Ovary (tissue), 10 donors: ENCODE measurements at places on chromosomes 4 and X.
A peak's percentile ranks its signal among the peaks of the same experiment; 100 is the strongest.

- no peak overlapping the region for H3K4me3 ChIP-seq
- no peaks in the 10 kb centered on the region for H3K4me1 ChIP-seq
- H3K36me3 ChIP-seq, result no peaks in the 10 kb centered on the region
- DNase-seq, result no peak
- no peaks in the 10 kb centered on the region for H3K27me3 ChIP-seq
Measured at GRCh38 chr4:83767067-83767466, 231.2 kb downstream of the GPAT3 start.

- H3K36me3 ChIP-seq, result no peaks in the 10 kb centered on the region
- H3K27me3 ChIP-seq, result no peaks in the 10 kb centered on the region
- H3K27ac ChIP-seq, result no peak overlapping the region
- DNase-seq, result no peak
- no peak overlapping the region for H3K4me3 ChIP-seq
Measured at GRCh38 chr4:25502115-25502514, 125.1 kb downstream of the ANAPC4 start.

- H3K27ac ChIP-seq, result no peak overlapping the region
- H3K4me1 ChIP-seq, result no peaks in the 10 kb centered on the region
- no peaks in the 10 kb centered on the region for H3K27me3 ChIP-seq
- H3K36me3 ChIP-seq, result no peaks in the 10 kb centered on the region
Measured at GRCh38 chr4:122576261-122577188, 44.3 kb downstream of the IL21 start.

GRCh38 chrX:140274811-140275525, 229.9 kb downstream of the SOX3 start:
- no peaks in the 10 kb centered on the region for H3K36me3 ChIP-seq
- no peaks in the 10 kb centered on the region for H3K27me3 ChIP-seq
- DNase-seq, result no peak
- H3K27ac ChIP-seq, result no peak overlapping the region

DNA sequence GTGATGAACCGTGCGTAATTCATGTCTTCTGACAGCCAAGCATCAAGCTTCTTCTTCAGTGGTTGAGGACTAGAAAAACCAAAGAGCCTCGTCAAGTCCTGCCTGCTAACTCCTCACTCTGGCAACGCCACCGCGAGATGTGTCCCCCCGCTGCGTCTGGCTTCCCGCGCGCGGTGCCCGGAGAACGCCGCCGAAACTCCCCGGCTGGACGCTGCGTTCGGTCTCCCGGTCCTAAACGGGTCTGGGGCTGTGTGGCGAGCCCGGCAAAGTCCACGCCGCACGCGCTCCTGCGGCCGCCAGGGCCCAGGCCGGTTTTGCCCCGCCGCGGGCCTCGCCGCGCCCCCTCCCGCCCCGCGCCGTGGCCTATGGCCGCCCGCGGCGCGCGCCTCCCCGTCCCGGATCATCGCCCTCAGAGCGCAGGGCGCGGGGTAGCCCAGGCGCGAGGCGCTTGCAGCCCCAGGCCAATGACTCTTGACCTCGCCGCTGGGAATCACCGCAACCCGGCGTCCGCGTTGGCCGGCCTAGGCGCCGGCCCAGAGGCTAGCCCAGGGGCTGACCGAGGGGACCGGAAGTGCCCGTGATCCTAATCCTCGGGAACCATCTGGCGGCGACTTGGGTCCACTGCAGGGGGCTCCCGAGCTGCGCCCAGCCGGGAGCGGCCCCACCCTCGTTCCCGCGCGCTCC, at the start of gene AADAT:
Gene AADAT, minus strand, starts transcription at position 289 of the 684 bp plus-strand sequence. Its CDS starts 266 bp downstream, at position 23.
- H3K4me1 ChIP-seq, result peaks cover 1% of the 10 kb centered on the region
- H3K4me3 ChIP-seq, result peak within 1 kb of the TSS; percentile 59
- peak; percentile 76 for DNase-seq
- H3K27me3 ChIP-seq, result no peaks in the 10 kb centered on the region

GRCh38 chr4:95835672-95836071, 4.2 kb upstream of the PDHA2 start:
- no peaks in the 10 kb centered on the region for H3K27me3 ChIP-seq
- H3K36me3 ChIP-seq, result no peaks in the 10 kb centered on the region
- no peak for DNase-seq
- H3K4me3 ChIP-seq, result no peak overlapping the region

- H3K4me3 ChIP-seq, result no peak overlapping the region
- DNase-seq, result no peak
- no peaks in the 10 kb centered on the region for H3K27me3 ChIP-seq
Measured at GRCh38 chr4:142818476-142818875, 27.6 kb downstream of the INPP4B start.

DNA sequence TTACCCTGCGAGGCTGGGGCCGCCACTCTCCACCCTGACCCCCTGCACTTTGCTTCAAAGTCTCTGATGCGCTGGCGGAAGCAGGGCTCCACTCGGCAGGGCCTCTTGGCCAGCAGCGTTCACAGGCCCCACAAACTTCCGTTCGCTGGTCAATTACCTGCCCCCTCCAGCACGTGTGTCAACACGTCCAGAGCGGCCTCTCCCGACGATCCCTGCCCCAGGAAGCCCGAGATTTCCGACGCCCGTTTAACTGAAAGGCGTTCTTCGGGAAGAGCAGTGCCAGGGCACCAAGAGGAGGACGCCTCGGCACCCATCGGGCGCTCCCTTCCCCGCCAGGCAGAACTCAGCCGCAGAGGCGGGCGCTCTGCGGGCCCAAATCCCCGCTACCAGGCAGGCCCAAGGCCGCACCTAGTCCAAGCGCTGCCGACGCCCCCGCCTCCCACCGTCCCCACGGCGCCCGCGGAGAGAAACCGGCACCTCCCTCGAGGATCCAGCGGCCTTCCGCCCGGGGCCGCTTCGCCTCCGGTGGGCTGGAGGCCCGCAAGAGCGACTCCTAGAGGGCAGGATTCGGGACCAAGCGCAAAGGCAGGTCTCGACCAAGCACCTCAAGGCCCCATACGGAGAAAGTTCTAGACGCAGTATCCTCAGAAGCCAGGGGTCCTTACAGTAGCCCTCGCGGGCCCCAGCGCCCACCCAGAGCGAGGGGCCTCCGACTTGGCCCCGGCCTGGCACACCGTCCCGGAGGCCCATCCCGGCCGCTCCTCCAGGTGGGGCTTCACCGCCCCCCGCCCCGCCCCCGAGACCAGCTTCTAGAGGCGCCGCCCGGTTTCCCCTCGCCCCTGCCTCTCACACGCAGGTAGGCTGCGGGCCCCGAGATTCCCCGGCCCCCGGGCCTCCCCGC, 586 bp downstream of the BCAP31 start:
- H3K27me3 ChIP-seq, result no peaks in the 10 kb centered on the region
- H3K27ac ChIP-seq, result peak overlapping the region; percentile 83
- peak; percentile 55 for DNase-seq
- H3K4me1 ChIP-seq, result no peaks in the 10 kb centered on the region
- peak overlapping the region; percentile 83 for H3K4me3 ChIP-seq

GRCh38 chrX:48064261-48064660, 7.2 kb downstream of the ZNF630 start:
- H3K27ac ChIP-seq, result no peak overlapping the region
- no peak overlapping the region for H3K4me3 ChIP-seq
- DNase-seq, result no peak
- H3K36me3 ChIP-seq, result no peaks in the 10 kb centered on the region

DNA sequence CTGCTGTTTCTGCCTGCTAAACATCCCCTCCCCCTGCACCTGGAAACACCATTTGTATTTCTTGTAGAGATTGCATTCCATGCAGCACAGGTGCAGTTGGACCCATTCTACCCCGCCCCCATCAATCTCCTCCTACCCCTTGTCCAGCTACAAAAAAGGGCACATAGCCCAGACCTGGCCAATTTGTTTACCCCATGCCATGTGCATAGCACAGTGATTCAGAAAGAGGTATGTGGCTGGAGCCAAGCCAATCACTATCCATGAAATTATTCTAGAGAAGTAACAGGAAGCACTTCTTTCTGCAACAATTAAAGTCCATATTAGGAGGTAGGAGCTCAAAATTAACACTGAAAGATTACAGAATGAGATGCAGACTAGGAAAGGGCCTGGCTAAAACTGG, 20.2 kb upstream of the TMEM184C start:
- DNase-seq, result no peak
- no peaks in the 10 kb centered on the region for H3K27me3 ChIP-seq
- H3K36me3 ChIP-seq, result no peaks in the 10 kb centered on the region
- no peak overlapping the region for H3K4me3 ChIP-seq
- peaks cover 2% of the 10 kb centered on the region for H3K4me1 ChIP-seq

GRCh38 chrX:154731881-154732280, 19.0 kb downstream of the GAB3 start:
- H3K4me1 ChIP-seq, result peaks cover 4% of the 10 kb centered on the region
- DNase-seq, result no peak
- no peak overlapping the region for H3K4me3 ChIP-seq

- no peak for DNase-seq
- H3K27me3 ChIP-seq, result no peaks in the 10 kb centered on the region
- no peak overlapping the region for H3K4me3 ChIP-seq
- peaks cover 2% of the 10 kb centered on the region for H3K4me1 ChIP-seq
- H3K36me3 ChIP-seq, result no peaks in the 10 kb centered on the region
Measured at GRCh38 chr4:98661371-98662054, 3.1 kb upstream of the TSPAN5 start.

GRCh38 chrX:19776753-19777152, 110.6 kb downstream of the SH3KBP1 start:
- DNase-seq, result no peak
- H3K27ac ChIP-seq, result no peak overlapping the region
- no peaks in the 10 kb centered on the region for H3K27me3 ChIP-seq
- peaks cover 2% of the 10 kb centered on the region for H3K4me1 ChIP-seq
- no peak overlapping the region for H3K4me3 ChIP-seq
- no peaks in the 10 kb centered on the region for H3K36me3 ChIP-seq

GRCh38 chrX:45623266-45623665, 422.6 kb upstream of the DIPK2B start:
- no peak overlapping the region for H3K4me3 ChIP-seq
- no peaks in the 10 kb centered on the region for H3K36me3 ChIP-seq
- H3K4me1 ChIP-seq, result no peaks in the 10 kb centered on the region
- no peak for DNase-seq
- no peaks in the 10 kb centered on the region for H3K27me3 ChIP-seq

DNA sequence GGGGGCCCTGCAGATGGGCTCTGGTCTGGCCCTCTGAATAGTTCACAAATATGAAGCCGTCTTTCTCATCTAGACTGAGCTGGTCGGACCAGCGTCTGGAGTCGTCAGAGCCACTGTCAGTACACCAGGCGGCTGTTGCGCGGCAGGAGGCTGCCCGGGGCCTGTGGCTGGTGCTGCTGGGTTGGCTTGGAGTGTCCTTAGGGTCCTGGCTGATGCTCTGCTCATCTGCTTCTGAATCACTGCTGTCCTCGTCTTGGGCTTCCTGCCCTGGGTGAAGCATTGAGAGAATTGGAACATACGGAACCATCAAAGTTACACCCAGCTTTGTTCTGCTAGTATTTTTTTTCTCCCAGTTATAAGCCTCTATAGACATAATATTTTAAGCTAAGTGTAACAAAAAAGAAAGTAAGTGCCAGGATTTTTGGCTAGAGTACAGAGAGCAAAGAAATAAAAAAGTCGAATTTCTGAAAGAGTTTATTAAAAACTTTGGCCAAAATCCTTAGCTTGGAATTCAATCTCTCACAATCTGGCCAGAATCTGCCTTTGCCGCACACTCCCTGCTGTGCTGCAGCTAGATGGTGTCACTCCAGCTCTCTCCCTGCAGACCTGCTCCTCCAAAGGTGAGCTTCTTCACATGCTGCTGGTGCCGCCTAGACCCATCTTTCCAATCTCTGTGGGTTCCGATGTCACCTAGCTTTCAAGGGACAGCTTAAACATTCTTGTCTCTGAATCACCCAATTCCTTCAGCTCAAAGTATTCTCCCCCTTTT, 96.2 kb downstream of the CDS1 start:
- no peak for DNase-seq
- H3K36me3 ChIP-seq, result no peaks in the 10 kb centered on the region
- H3K27me3 ChIP-seq, result no peaks in the 10 kb centered on the region
- H3K27ac ChIP-seq, result no peak overlapping the region
- H3K4me3 ChIP-seq, result no peak overlapping the region

DNA sequence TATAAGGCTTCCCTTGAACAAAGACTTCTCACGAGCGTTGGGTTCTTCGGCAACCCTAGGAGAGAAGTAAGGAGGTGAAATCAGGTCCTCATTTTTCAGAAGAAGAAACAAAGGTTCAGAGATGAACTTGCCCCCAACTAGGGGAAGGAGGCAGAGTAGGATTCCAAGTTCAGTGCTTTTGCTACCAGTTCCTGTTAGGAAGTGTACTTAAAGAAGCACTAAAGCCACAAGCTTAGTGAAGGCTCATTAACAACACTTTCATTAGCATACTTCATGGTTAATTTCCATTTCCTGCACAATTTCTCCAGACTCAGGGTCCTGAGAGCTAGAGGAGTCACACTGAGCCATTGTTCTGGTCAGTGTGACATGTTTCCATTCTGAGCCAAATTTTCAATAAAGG, 52.1 kb downstream of the VSIG4 start:
- H3K27ac ChIP-seq, result no peak overlapping the region
- H3K36me3 ChIP-seq, result no peaks in the 10 kb centered on the region
- DNase-seq, result no peak
- H3K4me1 ChIP-seq, result no peaks in the 10 kb centered on the region

DNA sequence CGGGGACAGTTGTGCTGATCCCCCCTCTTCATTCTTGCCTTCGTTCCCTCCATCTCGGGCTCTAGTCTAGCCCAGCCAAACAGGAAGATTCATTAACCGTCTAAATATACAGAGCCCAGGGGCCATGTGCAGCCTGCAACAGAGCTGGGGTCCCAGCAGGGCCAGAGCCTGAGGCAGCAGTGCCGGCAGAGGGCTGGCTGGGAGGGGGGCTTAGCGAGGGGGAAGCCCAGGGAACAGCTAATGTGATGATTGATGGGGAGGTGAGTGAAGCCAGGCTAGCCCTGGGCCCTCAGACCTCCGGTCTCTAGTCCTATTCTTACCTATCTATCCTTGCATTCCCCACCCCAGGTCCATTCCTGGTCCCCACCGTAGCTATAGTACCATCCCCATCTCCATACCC, 22.3 kb downstream of the EFNB1 start:
- no peak for DNase-seq
- no peak overlapping the region for H3K4me3 ChIP-seq
- H3K27me3 ChIP-seq, result no peaks in the 10 kb centered on the region
- H3K36me3 ChIP-seq, result no peaks in the 10 kb centered on the region
- H3K4me1 ChIP-seq, result no peaks in the 10 kb centered on the region

- no peak overlapping the region for H3K27ac ChIP-seq
- no peaks in the 10 kb centered on the region for H3K4me1 ChIP-seq
- no peaks in the 10 kb centered on the region for H3K36me3 ChIP-seq
- H3K4me3 ChIP-seq, result no peak overlapping the region
Measured at GRCh38 chr4:148934926-148935578, 492.8 kb upstream of the NR3C2 start.

DNA sequence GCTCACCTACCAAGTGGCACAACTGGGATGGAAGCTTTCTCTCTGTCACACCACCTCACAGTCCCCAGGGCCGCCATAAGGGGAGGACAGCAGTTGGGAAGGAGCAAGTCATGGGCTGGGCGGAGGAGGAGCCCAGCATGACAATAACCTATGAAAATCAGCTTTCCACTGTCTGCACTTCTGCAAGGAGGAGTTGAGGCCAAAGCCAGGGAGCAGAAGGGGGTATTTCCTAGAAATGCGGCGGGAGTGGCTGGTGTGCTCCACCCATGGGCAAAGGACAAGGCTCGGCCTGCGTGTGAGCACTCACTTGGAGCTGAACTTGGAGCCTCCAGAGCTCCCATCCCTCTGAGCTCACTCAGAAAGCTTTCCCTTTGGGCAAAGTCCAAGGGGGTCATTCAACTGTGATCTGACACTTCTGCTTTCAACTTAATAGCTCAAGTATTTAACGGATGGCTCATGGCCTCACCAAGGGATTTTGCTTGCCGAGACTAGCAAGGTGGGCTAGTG, 18.5 kb downstream of the APLN start:
- H3K36me3 ChIP-seq, result no peaks in the 10 kb centered on the region
- no peak for DNase-seq
- H3K27ac ChIP-seq, result no peak overlapping the region
- no peaks in the 10 kb centered on the region for H3K27me3 ChIP-seq
- H3K4me1 ChIP-seq, result no peaks in the 10 kb centered on the region
- H3K4me3 ChIP-seq, result no peak overlapping the region
